ENCODE measurements at places on chromosomes 7 and 10.

DNA sequence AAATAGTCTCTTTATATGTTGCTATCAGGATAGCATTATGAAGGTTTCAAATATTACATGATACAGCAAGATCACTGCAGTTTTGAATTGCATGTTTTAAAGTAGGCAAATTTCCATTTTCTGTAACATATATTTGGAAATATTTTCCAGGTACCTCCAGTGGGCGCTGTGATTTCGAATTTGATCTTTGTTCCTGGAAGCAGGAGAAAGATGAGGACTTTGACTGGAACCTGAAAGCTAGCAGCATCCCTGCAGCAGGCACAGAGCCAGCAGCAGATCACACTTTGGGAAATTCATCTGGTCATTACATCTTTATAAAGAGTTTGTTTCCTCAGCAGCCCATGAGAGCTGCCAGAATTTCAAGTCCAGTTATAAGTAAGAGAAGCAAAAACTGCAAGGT lies 299.0 kb downstream of the MALRD1 start:
- DNase-seq: no peak

GRCh38 chr7:50782375-50783208 lies at the start of gene GRB10:
Gene GRB10, minus strand, starts transcription at chr7:50782896. Its CDS starts 50,574 bp downstream, at chr7:50732322.
- no peak for DNase-seq

DNA sequence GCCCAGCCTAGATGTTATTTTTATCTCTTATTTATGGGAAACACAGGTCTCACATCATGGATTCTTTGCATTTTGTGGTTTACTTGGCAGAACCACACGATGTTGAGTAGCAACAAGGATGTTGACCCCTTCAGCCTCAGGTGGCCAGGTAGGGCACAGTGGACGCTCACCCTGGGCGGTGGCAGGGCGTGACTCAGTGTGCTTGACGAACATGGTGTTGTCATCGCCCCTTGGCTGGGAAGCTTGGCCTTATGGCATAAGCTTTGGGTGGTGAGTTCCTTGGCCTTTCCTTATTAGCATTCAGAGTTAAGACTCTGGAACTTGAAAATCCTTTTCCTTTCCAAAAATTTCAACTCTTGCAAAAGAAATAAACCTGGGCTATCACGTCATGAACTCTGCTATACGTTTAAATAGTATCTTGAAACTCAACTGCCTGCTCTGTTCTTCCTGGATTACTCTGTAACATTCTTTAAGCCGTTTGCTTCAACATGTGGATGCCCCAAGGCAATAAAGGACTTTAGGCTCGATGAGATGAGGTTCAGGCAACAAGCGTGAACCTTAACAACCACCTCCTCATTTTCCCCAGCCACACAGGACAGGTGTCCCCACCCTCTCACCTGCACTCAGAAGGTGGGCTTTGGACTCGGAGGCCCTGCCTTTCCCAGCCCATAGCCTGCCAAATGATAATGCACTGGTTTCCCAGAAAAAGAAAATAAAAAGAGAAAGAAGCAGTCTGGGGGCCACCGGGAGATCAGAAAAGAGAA lies 22.5 kb upstream of the ECHDC3 start:
- no peak for DNase-seq

DNA sequence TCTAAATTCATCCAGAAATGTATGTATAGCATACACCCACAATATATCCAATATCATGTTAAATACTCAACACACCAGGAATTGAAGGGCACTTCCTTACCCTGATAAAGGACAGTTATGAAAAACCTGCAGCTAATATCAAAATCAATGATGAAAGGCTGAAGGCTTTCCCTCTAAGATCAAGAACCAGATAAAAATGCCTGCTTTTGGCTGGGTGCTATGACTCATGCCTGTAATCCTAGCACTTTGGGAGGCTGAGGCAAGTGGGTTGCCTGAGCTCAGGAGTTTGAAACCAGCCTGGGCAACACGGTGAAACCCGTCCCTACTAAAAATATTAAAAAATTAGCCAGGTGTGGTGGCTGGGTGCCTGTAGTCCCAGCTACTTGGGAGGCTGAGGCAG lies 21.6 kb upstream of the UPP1 start:
- DNase-seq: no peak

DNA sequence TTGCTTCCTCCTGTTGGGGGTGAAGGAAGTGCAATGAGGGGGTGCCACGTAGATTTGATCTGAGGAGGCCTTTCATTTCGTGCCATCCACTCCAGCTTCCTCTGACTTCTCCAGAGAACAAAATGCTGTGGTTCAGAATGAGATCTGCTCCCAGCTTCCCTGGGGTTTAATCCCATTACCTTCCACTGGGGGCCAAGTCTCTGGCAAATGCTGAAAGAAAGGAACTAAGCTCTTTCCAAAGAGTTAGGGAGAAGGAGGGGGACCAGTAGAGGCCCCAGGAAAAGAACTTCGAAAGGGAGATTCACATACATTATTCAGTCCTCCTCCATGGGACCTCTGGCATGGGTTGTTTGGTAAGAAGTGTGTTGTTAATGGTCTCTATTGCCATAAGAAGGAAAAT lies 727.0 kb downstream of the TYW1 start:
- DNase-seq: no peak

- DNase-seq: no peak
These were observed 133.9 kb upstream of the GHITM start for GRCh38 chr10:84005403-84005802.

DNA sequence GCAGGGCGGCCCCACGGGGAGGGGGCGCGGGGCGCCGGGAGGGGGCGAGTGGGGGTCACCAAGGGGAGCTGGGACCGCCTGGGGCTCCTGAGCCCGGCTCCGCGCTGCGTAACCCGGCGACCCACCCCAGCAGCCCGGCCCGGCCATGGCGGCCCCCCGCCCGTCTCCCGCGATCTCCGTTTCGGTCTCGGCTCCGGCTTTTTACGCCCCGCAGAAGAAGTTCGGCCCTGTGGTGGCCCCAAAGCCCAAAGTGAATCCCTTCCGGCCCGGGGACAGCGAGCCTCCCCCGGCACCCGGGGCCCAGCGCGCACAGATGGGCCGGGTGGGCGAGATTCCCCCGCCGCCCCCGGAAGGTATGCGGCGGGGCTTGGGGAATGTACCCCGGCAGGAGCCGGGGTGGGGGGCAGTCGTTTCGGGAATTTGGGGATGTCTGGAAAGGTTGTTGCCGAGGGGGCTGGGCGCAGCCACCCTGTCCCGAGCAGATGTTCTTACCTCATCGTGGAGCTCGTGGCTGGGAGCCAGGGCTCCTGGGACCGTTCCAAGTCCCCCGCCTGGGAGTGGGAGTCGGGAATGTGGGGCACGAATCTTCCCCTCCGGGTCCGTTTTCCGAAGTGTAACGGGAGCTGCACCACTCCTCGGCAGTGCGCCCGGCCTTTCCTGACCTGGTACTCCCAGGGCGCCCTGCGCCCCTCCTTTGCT lies 431 bp downstream of the ZYX start:
- no peak for DNase-seq

- no peak for DNase-seq
These were observed 80.5 kb upstream of the PRKG1 start for GRCh38 chr10:50993771-50994251.

DNA sequence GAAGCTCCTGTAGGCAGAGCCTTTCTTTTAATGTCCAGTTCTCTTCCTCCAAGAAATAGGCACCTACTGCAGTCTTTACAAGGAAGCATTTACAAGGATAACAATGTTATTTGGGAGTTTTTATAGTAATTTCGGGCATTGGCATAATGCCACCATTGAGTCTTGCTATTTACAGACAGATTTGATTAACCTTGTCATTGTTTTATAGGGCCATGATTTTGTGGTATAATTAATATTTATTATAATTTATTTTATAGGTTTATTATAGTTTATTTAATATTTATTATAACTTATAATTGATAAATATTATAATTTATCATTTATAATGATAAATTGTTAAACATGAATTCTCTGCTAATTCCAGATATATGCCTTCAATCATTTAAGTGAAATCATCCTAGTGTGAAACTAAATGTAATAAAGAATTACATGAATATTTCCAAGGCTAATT lies 573 bp upstream of the POT1 start:
- DNase-seq: no peak
